ENCODE measurements at places on chromosomes 2 and 18.

DNA sequence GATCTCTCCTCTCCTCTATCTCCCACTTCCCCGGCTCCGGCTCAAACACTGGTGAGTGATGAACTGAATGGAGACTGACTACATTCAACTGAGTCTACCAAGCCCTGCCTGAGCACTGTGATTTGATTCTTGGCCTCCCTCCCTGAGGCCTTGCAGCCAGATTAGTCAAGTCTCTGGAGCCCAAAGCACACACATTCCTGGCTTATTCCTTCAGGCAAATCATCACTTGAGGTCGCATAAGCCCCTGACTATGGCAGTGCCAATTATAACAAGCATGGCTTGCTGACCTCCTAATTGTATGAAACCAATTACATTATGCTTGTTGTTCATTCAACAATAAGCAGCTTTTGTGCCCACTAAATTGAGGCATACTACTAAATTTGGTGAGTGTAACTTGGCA lies 34.6 kb downstream of the EFEMP1 start:
- no peak for DNase-seq

- no peak for DNase-seq
Observed at GRCh38 chr18:73613706-73614340, 533.8 kb downstream of the FBXO15 start.

GRCh38 chr2:208093128-208093527 lies 31.2 kb downstream of the CRYGD start:
- DNase-seq, result no peak

DNA sequence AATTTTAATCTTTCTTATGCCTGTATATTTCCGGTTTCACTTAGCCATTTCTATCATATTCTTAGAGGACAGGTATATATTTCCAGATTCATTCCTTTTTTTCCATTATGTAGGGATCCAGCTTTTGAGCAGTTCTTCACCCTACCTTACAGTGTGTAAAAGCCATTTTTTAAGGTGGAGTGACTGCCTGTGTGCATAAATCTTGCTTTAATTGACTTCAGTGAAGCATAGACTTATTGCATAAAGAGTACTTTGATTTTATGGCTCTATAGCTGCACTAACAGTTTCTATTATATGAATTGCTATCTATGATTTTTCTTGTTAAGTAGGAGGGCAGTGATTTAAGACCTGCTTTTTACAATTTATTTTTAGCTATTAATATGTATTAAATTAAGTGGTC lies 132.6 kb downstream of the NYAP2 start:
- no peak for DNase-seq

- no peak for DNase-seq
Observed at GRCh38 chr2:157822993-157823392, 53.1 kb downstream of the ACVR1 start.

DNA sequence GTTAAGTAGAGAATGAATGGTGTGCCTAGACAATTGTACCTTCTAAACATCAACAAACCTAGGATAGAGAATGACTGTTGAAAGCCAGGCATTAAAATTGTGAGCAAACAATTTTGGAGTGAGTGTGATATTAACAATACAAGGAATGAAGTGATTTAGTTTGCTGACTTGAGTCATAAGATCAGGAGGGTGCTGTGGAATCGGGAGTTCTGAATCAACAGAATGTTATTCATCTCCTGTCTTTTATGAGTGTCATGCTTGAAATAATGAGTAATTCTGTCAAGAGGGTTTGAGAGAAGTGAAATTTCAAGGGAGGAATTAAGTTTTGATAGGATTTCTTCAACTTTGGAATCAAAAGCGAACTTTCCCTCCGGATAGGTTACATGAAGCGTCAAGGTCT lies 214.4 kb upstream of the DSEL start:
- DNase-seq, result no peak

GRCh38 chr2:240901986-240902614 lies 4.0 kb upstream of the CROCC2 start:
- no peak for DNase-seq

DNA sequence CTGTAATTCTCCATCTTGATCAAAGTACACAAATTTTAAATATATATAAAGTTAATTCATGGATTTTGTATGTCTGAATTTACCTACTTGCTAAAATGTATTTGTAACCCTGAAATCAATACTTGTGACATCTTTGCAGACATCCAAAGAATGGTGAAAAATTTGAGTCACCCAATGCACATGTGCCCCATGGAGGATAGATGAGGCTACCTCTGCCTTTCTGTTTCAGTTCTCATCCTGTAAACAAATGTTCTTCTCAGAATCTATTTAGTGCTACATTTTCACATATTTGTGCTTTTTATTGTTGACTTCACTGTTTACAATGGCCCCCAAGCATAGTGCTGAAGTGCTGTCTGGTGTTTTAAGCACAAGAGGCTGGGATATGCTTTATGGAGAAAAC lies 171.5 kb downstream of the LRATD1 start:
- DNase-seq, result no peak

DNA sequence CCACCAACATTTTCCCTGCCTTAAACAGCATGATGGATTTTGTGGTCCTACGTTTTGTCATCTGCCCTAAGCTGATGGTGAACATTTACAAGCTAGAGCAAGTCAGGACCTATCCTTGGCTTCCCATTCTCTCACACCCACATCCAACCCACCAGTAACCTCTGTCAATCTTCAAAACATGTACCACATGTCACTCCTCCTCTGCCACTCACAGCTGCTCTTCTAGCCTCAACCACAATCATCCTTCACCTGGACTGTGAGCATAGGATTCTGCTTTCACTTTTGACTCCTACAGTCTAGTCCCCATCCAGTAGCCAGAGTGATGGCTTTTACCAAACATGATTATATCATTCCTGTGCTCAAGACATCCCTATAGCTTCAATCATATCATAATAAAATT lies 279.8 kb upstream of the DLGAP1 start:
- no peak for DNase-seq

DNA sequence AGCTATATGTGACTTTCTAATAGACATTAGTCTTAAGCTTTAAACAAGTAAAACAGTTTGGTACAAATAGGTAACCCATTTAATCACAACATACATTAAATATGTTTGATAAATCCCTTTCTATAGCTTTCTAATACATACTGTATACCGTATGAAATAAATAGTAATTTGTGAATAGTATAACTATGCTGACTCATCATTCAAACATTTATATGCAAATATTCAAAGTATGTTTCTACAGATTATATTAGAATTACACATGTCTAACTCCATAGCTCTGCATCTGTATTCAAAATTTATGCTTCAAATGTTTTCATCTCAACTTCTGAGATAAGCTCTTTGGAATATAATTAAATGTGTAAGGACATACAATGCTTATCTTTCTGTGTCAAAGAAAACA lies 142.7 kb upstream of the ZNF804A start:
- no peak for DNase-seq

- no peak for DNase-seq
Observed at GRCh38 chr2:211437396-211437795, 881.0 kb downstream of the CPS1 start.

DNA sequence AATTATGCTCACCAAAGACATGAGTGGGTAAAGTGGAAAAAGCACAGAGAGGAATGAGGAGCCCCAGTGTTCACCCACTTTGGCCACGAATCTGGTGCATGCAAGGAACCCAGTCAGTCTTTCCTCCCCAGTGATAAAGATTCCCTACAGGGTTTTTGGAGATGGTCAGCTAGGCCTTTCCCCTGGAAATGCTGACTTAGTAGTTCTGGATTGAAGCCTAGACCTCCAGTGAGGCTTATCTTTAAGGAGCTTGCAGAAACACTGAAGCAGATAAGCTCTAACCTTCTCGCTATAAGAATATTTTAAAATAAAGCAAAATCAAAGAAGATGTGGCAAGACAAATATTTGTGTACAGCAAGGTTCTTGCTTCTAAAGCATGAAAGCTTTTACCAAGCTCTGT lies 178.3 kb upstream of the CCDC68 start:
- DNase-seq, result no peak

GRCh38 chr2:44186810-44187209 lies 18.1 kb downstream of the PPM1B start:
- no peak for DNase-seq

DNA sequence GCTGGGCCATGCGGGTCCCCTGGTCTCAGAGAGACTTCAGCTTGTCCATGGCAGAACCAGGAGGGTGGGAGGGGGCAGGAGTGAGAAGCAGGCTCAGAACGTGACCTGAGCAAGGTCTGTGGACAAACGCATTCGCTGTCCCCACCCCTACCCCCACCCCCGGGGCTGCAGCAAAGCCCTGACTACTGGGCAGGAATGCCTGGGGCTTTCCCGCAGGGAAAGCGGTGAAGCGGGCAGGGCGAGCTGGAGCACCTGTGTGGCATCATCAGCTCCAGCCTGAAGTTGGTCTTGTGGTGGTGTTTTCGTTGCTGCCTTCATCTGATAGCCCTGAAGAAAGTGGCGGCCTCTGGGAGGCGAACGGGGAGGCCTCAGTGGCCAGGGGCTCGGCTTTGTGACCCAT lies 26.1 kb upstream of the ALKAL2 start:
- no peak for DNase-seq

DNA sequence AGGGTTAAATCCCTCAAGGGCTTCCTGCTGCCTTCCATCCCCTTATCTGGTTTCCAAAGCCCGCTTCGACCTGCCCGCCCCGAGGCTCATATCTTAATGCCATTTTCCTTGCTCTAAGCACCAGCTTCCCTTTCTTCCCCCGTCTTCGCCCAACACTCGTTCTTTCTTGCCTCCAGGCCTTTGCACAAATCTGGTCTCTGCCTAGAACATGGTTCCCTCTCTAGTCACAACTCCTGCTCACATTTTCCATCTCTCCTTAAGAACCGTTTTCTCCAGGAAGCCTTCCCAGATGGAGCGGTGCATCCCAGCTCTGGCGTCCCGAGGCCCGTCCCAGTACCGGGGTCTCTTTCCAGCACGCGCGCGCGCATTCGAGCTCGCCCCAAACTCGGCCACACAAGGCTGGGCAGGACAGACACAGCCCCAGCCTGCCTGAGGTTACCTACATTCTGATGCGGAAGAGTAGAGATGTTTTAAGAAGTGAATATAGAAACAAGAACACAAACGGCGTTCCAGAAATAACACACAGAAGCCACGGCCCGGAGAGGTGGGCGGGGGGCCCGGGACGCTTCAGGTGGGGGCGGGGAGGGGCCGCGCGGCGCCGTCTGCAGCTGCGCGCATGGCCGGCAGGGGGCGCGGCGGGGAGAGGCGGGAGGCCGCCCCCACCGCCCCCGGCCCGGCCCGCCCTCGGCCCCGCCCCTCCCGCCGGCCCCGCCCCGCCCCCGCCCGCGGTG lies at the start of gene DGKD:
TSS of gene DGKD (plus strand) at position 726 of the 731 bp plus-strand sequence. CDS start 25 bp downstream, outside the sequence.
- peak; percentile 59 for DNase-seq

GRCh38 chr18:9474108-9474982 lies 968 bp upstream of the RALBP1 start:
- no peak for DNase-seq

DNA sequence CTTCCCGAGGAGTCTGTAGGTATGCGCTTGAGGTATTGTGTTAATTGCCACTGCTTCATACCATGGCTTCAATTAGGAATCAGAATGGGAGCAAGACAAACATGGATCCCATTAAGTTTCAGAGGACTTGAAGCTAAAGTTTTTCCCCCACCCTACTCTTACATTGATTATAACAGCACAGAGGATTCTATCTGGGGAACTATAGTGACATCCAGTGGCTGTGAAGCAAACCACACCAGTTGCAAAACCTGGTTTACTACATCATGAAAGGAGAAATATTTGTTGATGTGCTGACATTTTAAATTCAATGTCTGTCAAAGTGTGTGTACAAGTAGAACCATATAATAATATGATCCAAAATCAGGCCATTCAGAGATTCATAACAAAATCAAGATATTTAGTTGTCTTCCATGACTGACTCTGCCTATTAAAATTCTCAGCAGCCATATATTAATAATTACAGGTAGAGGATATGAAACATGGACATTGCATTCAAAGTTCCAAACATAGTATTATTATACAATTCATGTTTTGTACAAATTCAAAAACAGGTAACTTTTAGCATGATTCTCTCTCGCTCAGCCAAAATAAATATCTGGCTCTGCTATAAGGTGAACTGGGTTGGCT lies 82.9 kb downstream of the GRB14 start:
- DNase-seq, result no peak

DNA sequence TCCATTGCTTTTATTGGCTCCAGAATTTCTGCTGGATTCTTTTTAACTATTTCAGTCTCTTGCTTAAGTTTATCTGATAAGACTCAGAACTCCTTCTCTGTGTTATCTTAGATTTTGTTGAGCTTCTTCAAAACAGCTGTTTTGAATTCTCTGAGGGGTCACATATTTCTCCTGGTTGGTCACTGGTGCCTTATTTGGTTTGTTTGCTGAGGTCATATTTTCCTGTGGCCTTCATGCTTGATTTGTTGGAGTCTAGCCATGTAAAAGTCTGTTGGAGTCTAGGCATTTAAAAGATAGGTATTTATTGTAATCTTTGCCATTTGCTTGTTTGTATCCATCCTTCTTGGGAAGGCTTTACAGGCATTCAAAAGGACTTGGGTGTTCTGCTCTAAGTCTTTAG lies 398.7 kb downstream of the DSEL start:
- no peak for DNase-seq

- no peak for DNase-seq
Observed at GRCh38 chr2:217332866-217333265, 473.0 kb upstream of the TNP1 start.

DNA sequence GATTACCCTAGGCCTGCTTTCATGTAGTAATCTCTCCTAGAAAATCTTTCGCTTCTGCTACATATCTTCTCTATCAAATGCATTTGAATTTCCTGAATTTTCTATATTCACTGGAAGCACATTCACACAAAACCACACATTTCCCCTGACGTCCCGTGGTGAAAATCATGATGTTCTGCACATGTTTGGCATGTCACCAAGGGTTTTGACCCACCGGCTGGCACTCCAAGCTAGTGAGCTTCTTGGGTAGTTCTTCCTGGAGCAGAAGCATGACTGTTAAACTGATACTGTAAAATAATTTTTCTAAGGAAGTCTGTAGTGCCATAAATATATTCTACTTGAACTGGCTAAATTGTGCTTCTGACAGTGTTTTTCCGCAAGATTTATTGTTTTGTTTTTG lies 510.1 kb upstream of the SLC8A1 start:
- no peak for DNase-seq

- no peak for DNase-seq
Observed at GRCh38 chr18:28065793-28066186, 111.1 kb downstream of the CDH2 start.

GRCh38 chr2:112239862-112240261 lies 15.0 kb downstream of the ZC3H8 start:
- DNase-seq, result no peak

DNA sequence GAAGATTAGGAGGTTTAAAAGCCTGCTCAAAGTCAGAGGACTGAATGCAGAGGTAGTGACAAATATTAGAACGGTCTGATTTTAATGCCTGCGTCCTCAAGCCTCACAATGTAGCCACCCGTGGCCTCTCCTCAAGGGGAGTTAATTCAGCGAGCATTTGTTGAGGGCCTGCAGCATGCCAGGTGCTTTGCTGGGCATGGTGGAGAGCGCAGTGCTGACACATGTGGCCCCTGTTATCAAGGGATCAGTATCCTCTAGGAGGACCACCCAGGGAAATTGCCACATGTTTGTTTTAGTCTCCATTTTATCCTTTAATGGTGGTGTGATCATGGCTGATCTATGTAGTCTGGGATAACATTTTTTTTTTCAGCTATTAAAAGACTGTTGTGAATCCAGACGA lies 19.2 kb downstream of the PMAIP1 start:
- DNase-seq, result no peak

GRCh38 chr2:33670392-33670937 lies 71.4 kb upstream of the FAM98A start:
- DNase-seq, result no peak

GRCh38 chr2:51219468-51219867 lies 187.5 kb upstream of the NRXN1 start:
- DNase-seq, result no peak

- DNase-seq, result no peak
Observed at GRCh38 chr2:132581991-132582738, 87.8 kb downstream of the LYPD1 start.

GRCh38 chr2:162342841-162343240 lies 1.1 kb upstream of the GCA start:
- DNase-seq, result no peak
